ENCODE measurements at places on chromosomes 11 and 22.

GRCh38 chr11:89437317-89437716 lies 53.9 kb downstream of the NOX4 start:
- DNase-seq: no peak

DNA sequence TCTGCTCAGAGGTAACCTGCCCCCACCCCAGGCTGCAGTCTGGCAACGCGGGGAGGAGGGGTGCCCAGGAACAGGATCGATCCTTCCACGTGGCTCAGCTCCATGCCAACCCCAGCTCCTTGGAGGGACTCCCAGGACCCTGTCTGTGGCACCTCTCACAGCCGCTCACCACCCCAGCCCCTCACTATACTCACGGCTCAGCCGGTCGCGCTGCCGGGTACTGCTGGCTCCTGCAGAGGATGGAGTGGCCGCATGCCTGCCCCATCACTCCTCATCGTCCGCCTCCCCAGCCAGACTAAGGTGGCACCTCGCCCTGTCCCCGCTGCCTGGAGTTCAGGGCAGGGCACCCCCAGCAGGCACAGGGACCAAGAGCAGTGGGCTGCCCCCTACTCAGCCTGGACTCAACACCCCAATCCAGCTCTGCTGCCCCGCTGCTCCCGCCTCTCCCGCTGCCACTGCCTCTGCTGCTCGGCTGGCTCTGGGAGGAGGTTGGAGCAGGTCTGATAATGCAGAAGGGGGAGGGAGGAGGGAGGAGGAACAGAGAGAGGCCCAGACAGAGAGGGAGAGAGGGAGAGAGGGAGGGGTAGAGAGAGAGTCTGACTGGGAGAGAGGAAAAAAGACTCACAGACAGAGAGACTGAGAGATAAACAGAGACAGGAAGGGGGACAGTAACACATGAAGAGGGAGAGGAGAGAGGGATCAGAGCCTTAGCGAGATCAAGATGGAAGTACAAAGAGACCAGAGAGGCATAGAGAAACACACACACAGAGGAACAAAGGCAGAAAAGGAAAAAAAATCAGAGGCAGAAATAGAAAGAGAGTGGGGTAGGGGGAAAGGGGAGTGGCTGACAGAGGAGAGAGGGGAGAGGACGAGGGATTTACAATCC lies at the start of gene PDE2A:
Gene PDE2A (minus strand): TSS at position 480 of the 886 bp plus-strand sequence. CDS start 215 bp downstream, at position 265.
- DNase-seq: no peak

DNA sequence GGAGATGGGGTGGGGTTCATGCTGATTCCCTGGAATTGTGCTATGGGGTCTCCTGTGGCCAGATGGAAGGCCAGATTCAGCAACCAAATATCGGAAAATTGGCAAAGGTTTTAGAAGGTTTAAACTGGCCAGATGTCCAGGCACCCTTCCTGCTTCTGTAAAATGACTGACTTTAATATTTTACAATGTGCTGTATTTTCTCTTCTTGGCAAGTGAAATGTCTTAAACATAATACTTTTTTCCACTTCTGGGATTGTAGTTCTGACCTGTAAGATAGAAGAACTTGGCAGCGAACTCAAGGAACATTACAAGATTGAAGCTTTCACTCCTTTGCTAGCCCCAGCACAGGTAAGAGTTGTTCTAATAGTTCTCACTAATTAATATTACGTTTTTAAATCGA lies 17.5 kb downstream of the POLA2 start:
- no peak for DNase-seq

- peak; percentile 46 for DNase-seq
Observed at GRCh38 chr11:12245549-12246016, 131.8 kb upstream of the PARVA start.

- no peak for DNase-seq
Observed at GRCh38 chr22:40279017-40279416, 67.3 kb upstream of the ADSL start.

- DNase-seq: no peak
Observed at GRCh38 chr11:66866511-66866986, 9.7 kb downstream of the LRFN4 start.

- DNase-seq: no peak
Observed at GRCh38 chr22:29992341-29993275, 87.7 kb upstream of the HORMAD2 start.

DNA sequence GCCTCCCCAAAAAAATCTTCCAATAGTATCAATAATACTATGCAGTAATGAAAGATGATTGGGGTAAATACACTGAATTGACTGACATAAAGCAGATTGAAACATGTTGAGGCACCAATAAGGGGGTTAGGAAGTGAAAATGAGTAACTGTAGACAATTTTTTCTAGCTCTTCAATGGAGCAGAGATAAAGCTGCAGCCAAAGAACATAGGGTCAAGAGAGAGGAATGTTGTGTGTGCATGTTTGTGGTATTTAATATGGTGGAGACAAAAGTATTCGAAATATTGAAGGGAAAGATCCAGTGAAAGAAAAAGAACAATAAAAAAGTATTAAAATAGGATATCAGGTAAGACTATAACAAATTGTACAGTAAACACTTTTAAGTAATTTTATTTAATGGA lies 450.0 kb upstream of the CCDC179 start:
- DNase-seq: no peak

DNA sequence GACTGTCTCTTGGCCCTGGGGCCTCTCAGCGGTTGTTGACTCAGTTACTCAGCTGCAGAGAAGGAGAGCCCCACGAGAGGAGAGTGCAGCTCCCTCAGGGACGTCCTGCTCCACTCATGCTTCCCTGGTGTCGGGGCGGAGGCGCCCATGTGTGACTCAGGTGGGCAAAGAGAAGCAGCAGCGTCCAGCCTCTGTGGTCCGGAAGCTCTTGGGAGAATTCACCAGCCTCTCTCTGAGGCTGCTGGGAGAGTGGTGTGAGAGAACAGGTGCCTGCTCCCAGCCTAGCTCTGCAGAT lies 25.7 kb downstream of the GLB1L2 start:
- no peak for DNase-seq

GRCh38 chr11:44675906-44676305 lies 50.9 kb upstream of the TSPAN18 start:
- DNase-seq: no peak

- DNase-seq: no peak
Observed at GRCh38 chr22:31509061-31509762, 12.9 kb downstream of the SFI1 start.

- DNase-seq: peak; percentile 68
Observed at GRCh38 chr11:32088117-32088941, 2.5 kb upstream of the RCN1 start.

GRCh38 chr22:41963453-41964111 lies 5.7 kb upstream of the SEPTIN3 start:
- DNase-seq: no peak

DNA sequence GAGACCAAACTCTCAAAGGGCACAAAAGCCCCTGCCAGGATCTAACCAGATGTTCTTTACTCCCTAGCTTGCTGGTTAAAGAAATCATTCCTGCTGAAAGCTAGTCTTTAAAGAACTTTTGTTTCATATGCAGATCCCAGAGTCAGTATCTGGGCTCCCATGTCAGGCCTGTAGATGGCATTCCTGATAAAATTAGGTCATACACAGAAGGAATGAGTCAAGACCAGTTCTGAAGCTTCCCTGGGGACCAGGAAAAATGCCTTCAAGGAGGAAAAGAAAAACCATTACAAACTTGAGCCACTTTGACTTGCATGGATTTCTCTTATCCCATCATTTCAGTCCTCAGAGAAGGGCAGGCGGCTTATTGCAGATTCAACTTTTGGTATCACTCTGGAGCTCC lies 5.9 kb downstream of the DBX1 start:
- no peak for DNase-seq

- no peak for DNase-seq
Observed at GRCh38 chr11:57883630-57884029, 122.0 kb downstream of the CTNND1 start.

- no peak for DNase-seq
Observed at GRCh38 chr11:47204637-47204989, 10.2 kb upstream of the DDB2 start.

- peak; percentile 5 for DNase-seq
Observed at GRCh38 chr22:36759481-36760159, 16.3 kb downstream of the IFT27 start.

DNA sequence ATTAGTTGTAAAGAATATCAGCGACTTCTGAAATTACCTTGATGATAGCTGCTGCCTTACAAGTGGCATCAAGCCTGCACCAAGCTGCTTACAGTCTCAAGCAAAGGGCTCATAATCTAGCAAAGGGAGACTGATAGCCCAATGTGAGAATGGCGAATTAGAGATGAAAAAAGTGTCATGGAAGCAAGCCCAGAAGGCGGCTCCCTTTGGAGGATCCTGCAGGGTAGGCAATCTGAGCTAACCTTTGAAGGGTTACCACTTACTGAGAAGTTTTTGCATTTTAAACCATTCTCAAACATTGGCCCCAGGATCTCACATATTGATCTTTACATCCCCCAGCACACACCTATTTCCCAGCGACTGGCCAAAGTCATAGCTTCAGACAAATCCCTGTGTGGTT lies 18.5 kb downstream of the GAB2 start:
- no peak for DNase-seq

DNA sequence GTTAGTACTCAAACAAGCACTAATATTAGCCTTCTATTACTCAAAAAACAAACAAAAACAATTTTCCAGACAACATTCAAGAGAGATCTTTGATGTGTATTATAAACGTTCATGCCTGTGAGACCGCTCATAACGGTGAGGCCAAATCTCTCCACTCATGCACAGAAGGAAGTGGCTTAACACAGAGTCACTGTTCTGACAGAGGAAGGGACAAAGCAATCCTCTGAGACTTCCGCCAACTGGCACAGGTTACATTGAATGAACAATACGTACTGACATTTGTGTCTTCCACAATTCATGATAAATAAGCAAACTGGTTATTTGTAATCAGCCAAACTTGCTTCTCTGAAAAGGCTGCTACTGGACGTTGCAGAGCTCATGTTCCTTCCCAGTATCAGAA lies 30.5 kb downstream of the CHKA start:
- DNase-seq: peak; percentile 62

DNA sequence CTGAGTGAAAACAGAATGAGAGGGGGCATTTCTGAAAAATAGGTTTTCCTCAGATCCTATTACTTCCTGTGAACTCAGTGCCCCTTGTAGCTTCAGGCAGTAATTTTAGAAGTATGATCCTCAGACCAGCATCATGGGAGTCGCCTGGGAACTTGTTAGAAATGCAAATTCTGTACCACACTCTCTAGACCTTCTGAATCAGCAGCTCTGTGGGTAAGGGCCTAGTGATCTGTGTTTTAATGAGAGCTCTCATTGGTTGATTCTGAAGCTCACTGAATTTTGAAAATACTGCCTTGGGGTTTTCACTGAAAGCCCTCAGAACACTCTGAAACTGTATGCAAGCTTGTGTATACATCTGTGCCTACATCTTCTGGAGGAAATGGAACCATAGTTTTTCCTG lies 647.2 kb upstream of the ANO5 start:
- DNase-seq: no peak

DNA sequence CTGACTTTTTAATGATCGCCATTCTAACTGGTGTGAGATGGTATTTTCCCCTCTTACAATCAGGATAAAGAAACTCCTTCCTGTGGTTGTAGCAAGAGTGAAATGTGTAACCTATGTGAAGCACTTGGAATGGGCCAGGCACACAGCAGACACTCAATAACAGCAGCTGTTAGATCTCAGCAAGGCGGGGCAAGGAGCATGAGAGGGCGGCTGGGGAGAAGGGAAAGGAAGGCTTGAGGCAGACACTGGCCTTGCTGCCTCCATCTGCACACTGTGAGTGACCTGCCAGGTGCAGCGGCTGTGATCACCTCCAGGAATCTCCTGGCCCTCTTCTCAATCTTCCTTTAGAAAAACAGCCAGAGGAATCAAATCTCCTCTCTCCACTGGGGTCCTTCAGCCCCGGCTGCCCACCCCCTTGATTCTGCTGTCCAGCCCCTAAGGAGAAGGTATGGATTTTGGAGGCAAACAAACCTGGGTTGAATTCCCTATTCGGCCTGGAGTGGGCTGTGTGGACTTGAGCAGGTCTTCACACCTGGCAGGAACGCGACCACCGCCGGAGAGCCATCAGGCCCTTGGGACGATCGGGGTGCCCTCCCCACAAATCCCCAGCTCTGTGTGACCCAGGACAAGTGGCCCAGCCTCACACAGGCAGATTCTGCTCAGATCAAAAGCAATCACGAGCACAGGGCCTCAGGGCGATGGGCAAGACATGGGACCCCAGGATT lies 49.0 kb downstream of the RPUSD4 start:
- no peak for DNase-seq

- no peak for DNase-seq
Observed at GRCh38 chr11:121699801-121700200, 247.0 kb upstream of the SORL1-AS1 start.

- DNase-seq: peak; percentile 81
Observed at GRCh38 chr22:46798366-46799350, 36.2 kb downstream of the TBC1D22A start.

- DNase-seq: no peak
Observed at GRCh38 chr22:44535362-44536095, 37.5 kb upstream of the RTL6 start.

DNA sequence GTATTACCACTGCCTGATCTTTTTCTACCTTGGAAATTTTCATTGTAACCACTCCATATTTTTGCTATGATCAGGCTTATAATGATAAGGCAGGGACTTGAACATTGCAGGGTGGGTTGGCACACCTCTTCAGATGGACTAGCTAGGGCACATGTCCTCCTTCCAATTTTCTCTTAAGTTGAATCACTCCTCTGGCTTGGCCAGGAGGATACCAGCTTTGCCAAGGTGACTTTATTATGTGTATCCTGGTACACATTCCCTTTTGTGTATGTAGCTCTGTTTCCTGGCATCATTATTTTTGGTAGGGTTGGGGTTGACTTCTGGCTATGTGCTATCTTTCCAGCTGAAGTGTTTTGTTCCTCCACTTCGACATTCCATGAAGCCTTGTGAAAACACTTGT lies 8.5 kb upstream of the LDLRAD3 start:
- DNase-seq: no peak

DNA sequence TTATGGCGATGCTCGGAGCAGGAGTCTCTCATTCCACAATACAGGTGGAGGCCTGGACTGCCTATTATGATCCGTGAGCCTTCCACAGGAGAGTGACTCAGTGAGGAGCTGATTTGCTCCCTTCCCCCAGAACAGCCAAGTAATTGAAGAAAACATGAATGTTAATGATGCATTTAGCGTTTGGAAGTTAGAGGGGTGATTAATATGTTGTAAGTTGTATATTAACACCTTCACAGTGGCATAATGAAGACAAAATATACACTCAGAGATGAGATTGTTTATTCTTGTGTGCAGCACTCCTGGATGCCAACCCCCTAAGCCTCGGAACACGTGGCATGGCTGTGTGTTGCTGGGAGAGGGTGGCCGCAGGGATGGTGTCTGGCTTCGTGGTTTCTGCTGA lies 98.6 kb downstream of the GRIK4 start:
- DNase-seq: no peak

DNA sequence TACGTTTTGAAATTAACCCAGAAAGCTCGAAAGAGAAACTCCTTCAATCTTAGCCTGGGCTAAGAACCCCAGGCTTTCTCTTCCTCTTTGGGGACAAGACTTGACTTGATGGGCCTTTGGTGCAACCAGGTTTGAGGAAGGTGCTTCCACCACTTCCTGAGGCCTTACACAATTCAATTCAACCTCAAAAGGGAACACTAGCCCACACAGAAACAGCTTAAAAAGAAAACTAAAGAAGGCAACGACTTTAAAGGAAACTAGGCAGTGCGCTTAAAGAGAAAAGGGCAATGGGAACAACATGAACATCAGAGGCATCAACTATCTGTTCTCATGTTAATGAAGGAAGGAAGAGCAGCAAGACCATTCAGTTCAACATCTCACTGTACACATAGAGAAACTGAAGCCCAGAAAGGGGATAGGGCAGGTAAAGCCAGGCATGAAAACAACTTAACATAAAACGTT lies 24.8 kb downstream of the PAK1 start:
- peak; percentile 24 for DNase-seq

Data from body of pancreas (tissue), 4 donors.